Globus pallidus (tissue), 1 donor: ENCODE measurements at places on chromosomes 16 and 17.

- DNase-seq: no peak
Observed at GRCh38 chr17:9038380-9038779, 17.1 kb downstream of the NTN1 start.

DNA sequence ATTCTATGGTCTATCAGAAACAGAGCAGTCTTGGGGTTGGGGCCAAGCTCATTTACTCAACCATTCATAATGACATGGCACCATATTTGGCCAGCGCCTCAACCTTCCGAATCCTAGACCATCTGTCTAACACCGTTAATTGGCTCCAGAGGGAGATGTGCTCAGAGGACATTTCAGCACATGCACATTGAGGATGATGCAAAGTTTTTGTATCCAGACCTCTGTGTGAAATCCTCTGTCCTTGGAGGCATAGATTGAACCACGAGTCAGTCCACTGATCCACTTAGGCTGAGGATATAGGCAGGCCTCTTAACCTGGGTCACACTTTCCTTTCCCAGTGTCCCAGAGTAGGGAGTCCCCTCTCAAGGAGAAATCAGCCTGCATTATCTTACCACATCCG lies 85.5 kb downstream of the SHISA6 start:
- no peak for DNase-seq

- DNase-seq: no peak
Observed at GRCh38 chr17:44314524-44314868, 6.1 kb downstream of the RUNDC3A start.

DNA sequence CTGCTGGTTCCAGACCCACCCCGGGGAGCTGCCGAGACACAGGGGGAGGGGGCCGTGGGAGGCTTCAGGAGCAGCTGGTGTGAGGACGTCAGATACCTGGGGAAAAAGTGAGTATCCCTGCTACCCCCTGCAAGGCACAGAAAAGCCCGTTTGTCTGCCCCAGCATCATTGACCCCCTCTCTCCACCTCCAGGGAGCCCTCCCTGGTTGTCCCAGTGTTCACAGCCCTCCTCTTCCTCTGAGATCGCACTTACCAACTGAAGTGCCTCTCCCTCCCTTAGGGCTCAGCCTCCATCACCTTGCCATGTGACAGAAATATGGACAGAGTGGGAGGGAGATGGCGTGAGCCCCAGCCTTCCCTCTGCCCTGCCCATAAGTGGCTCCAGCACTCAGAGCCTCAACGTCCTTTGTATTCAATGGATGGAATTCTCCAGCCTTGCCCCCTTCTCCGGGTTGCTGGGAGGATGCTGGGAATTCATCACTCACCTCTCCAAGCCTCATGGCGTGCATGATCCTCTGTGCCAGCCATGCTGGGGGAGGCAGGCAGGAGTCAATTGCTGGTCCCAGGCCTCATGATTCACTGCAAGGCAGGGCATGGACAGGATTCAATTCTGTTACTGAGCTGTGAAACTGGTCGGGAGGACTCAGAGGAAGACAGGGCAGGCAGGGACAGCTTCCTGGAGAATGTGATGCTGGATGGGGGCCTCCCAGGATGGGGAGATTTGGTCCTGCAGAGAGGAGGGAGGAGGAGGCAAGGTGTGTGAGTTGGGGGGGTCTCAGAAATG lies 14.6 kb downstream of the SPNS3 start:
- no peak for DNase-seq

GRCh38 chr17:82121660-82122629 lies 23.9 kb upstream of the FASN start:
- DNase-seq: no peak

- peak; percentile 29 for DNase-seq
Observed at GRCh38 chr16:80899809-80900592, 95.6 kb upstream of the CDYL2 start.

- peak; percentile 62 for DNase-seq
Observed at GRCh38 chr17:73064084-73064938, 28.2 kb downstream of the SLC39A11 start.

- DNase-seq: no peak
Observed at GRCh38 chr16:86929057-86929871, 350.9 kb downstream of the FOXL1 start.

- no peak for DNase-seq
Observed at GRCh38 chr17:49566668-49567071, 9.0 kb upstream of the NXPH3 start.

- no peak for DNase-seq
Observed at GRCh38 chr16:75099738-75100602, 16.6 kb downstream of the LDHD start.

GRCh38 chr16:81866820-81867440 lies 87.8 kb downstream of the PLCG2 start:
- DNase-seq: peak; percentile 27

DNA sequence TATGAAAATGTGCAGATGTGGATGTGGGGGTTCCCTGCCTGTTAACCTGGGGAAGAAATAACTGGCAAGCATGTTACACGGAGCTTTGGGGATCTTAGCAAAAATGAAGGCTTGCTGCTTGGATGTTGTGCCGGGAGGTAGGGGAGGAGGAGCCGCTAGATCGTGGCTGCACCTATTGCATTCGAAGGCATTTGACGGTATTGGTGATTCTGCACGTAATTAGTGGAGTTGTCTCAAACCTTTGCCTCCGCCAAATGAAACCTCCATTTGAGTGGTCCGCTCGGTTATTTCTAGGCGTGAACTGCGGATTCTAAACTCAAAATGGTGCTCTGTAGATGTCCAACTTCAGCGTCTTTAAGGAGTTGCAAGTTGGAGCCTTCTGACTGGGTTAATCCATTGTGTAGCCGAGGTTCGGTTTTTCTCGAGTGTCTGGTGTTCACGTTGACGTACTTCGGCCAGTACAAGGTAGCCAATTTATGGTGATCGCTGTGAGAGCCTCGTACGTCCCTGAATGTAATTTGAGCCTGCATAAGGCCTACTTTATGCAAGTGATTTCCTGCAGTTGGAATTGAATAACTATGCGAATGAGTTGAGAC lies 1.5 kb downstream of the TNRC6C start:
- no peak for DNase-seq
